ENCODE measurements at places on chromosomes 2 and 18.
A peak's percentile ranks its signal among the peaks of the same experiment; 100 is the strongest.

GRCh38 chr2:108617617-108618016, 83.3 kb downstream of the LIMS1 start:
- peak overlapping the region; percentile 84 for H3K4me3 ChIP-seq
- H3K4me1 ChIP-seq = peaks cover 40% of the 10 kb centered on the region
- peaks cover 11% of the 10 kb centered on the region for H3K36me3 ChIP-seq
- no peak for ATAC-seq

GRCh38 chr18:30512872-30513271, 529.7 kb downstream of the DSC3 start:
- H3K27me3 ChIP-seq = no peaks in the 10 kb centered on the region
- no peaks in the 10 kb centered on the region for H3K36me3 ChIP-seq
- no peak overlapping the region for H3K27ac ChIP-seq
- no peaks in the 10 kb centered on the region for H3K4me1 ChIP-seq

- peaks cover 6% of the 10 kb centered on the region for H3K4me1 ChIP-seq
- peaks cover 62% of the 10 kb centered on the region for H3K27me3 ChIP-seq
- no peaks in the 10 kb centered on the region for H3K36me3 ChIP-seq
- H3K27ac ChIP-seq = no peak overlapping the region
- no peak for ATAC-seq
- H3K4me3 ChIP-seq = no peak overlapping the region
These were observed 2.9 kb downstream of the FN1 start for GRCh38 chr2:215432759-215433594.

DNA sequence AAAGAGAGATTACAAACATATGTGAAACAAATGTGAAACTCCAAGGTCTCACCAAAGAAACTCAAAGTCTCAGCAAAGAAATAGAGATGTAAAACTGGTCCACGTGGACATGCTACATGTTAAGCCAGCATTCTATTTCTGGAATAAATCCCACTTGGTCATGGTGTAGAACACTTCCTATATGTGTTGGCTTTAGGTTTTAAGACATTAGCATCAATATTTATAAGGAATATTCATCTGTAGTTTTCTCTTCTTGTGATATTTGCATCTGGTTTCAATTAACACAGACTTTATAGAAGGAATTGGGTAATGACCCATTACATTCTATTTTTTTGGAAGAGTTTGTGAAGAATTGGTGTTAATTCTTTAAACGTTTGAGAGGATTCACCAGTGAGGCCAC, 133.1 kb downstream of the COPS8 start:
- no peaks in the 10 kb centered on the region for H3K4me1 ChIP-seq
- H3K4me3 ChIP-seq = no peak overlapping the region
- H3K27me3 ChIP-seq = peaks cover 17% of the 10 kb centered on the region

GRCh38 chr2:189096769-189097447, 82.7 kb downstream of the COL5A2 start:
- no peak overlapping the region for H3K4me3 ChIP-seq
- no peak for ATAC-seq
- H3K27me3 ChIP-seq = no peaks in the 10 kb centered on the region
- no peaks in the 10 kb centered on the region for H3K4me1 ChIP-seq

DNA sequence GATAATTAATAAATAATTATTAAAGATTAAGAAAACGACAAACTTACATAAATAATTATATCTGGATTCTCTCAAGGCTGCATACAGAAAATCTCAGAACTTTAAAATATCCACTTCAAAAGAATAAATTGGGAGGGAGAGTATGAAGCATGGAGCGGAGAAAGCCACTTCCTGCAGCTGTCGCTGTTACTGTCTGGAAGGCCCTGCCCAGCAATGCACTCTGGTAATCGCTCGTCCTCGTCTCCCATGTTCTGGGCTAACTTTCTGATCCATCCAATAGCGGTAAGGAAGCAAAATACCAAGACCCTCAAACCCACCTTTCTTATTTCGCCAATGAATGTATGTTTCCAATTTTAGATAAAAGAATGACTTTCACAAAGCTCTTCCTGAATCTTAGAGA, 26.7 kb downstream of the CYRIA start:
- no peaks in the 10 kb centered on the region for H3K36me3 ChIP-seq
- no peak overlapping the region for H3K27ac ChIP-seq
- ATAC-seq = no peak
- no peak overlapping the region for H3K4me3 ChIP-seq
- no peaks in the 10 kb centered on the region for H3K4me1 ChIP-seq
- peaks cover 15% of the 10 kb centered on the region for H3K27me3 ChIP-seq

DNA sequence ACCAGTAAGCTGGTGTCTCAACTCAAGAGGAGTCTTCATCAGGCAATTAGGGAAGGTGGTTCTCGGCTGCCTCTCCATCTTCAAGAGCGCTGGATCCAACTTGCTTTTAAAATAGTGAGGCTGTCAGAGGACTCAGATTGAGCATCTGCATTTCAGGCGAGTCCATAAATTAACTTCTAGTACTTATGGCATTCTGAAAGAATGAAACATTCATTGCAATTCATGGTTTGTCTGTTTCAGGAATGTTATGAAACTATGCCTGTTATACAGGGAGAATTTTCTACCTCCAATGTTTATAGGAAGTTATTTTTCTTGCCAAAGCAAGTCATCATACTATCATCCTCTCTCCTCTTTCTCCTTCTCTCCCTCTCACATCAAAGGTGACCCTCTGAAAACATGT, 883.2 kb downstream of the SLC4A3 start:
- H3K4me3 ChIP-seq = no peak overlapping the region
- H3K27me3 ChIP-seq = peaks cover 7% of the 10 kb centered on the region
- no peaks in the 10 kb centered on the region for H3K36me3 ChIP-seq
- H3K4me1 ChIP-seq = no peaks in the 10 kb centered on the region
- ATAC-seq = no peak
- H3K27ac ChIP-seq = no peak overlapping the region

DNA sequence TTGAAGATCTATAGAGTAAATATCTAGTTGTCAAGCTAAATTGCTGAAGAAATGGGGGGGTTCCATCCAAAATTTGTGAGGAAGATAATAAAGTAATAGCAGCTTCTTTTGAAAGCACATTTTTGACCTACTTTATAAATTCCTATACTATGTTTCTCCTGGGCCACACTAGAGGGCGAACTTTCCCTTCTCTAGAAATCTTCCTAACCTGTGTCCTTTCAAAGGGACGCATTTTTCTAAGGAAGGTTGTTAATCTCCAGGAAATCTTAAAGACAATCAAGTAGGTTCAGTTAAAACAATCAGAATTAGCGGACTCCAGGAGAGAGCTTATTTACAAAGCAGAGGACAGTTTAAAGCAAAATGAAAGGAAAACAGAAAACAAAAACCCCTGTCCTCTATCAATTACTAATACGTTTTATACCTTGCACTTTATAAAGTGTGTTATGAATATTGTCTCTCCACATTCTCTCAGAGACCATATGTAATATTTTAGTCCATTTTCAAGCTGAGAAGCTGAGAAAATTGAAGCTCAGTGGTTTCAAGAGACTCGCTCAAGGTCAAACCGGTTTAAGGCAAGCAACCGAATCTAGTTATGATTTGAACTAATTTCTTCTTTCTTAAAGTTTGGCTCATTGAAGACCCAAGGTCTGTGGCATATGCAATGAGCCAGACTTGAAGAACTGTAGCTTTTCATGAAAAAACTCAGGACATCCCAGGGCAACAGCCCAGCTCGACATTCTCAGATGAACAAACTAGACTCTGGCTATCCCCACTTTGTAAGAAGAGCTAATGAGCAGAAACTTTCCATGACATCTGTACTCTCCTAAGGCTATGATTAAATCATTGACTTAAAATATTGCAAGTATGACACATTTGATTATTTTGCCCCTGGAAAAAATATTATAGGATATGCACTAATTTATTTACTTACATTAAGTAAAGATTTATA, 273.6 kb downstream of the PAX3 start:
- no peaks in the 10 kb centered on the region for H3K36me3 ChIP-seq
- no peak overlapping the region for H3K27ac ChIP-seq
- no peak overlapping the region for H3K4me3 ChIP-seq

DNA sequence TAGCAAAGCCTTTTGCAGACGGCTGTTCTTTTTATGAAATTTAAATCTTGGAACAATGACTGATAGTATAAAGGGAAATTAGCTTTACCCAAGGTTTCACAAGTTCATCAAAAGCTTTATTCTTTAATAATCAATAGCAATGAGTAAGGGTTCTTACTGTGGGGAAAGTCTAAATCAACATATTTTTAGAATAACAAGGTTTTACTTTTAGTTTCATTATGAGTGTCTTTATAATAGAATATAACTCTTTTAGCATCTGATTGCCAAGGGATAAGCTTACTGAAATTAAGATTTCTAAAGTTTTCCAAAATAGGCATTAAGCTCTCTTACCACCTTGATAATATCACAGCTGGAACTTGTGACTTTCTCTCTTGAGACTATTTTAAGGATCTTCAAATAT, 1489.7 kb downstream of the LRP1B start:
- H3K4me3 ChIP-seq = no peak overlapping the region
- no peaks in the 10 kb centered on the region for H3K4me1 ChIP-seq
- ATAC-seq = no peak
- no peak overlapping the region for H3K27ac ChIP-seq
- H3K27me3 ChIP-seq = no peaks in the 10 kb centered on the region
- no peaks in the 10 kb centered on the region for H3K36me3 ChIP-seq

DNA sequence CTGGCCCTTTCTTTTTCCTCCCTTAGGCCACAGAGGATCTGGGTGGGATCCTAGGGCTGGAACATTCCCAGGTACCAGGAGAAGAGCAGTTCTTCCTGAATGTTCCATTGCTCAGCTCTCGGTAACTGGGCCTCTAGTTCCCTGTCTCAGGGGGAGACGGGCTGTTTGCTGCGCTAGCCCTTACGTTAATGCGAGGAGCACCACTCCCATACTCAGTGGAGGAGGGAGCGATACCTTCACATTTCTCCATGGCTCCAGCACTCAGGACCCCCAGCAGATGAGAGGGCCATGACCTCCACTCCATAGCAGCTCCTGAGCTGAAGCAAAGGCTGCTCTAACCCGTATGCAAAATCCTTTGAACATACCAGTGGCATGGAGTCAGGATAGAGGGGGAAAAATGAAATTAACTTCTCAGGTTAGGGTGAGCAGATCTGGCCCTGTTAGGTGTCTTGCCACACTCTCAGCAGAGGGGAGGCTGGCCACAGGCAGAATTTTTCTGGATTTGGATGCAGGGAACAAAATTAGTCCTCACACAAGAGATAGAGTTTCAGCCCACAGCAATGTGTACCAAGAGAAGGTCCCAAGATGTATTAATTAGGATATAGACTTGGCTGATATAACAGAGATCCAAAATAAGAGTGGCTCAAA, 206.7 kb downstream of the ZFP36L2 start:
- H3K4me3 ChIP-seq = no peak overlapping the region
- ATAC-seq = no peak
- H3K27ac ChIP-seq = no peak overlapping the region
- no peaks in the 10 kb centered on the region for H3K27me3 ChIP-seq
- no peaks in the 10 kb centered on the region for H3K36me3 ChIP-seq
- no peaks in the 10 kb centered on the region for H3K4me1 ChIP-seq

DNA sequence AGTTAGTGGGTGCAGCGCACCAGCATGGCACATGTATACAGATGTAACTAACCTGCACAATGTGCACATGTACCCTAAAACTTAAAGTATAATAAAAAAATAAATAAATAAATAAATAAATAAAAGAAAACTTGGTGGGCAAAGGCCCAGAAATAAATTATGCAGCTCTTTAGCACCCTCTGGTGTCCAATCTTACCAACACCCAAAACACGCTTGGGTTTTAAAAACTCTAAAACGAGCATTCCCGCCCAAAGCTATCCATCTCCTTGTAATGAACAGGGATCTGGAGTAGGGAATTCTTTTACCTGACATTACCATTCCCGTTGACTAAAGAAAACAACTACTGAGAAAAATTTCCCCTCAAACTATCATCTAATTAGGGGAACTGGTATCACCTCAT, 2005.9 kb upstream of the CELF4 start:
- H3K36me3 ChIP-seq = no peaks in the 10 kb centered on the region
- H3K27me3 ChIP-seq = no peaks in the 10 kb centered on the region
- H3K4me1 ChIP-seq = no peaks in the 10 kb centered on the region
- no peak overlapping the region for H3K27ac ChIP-seq

DNA sequence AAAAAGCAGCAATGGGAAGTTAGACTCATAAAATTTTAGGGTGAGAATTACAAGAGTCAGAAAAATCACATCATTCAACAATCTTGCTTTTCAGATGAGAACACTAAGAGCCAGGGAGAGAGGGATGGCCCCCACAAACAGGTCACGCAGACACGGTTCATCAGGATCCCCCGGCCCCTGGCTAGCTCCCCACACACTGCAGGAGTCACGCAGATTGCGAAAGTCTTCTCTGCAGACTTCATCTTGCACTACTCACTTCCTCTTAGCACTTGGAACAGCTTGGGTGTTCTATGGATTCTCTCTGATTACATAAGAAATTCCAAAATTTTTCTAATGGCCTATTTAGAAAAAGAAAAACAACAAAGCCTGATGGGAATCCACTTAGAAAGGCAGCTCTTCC, 21.6 kb upstream of the SULT1C2 start:
- no peak for ATAC-seq
- H3K27me3 ChIP-seq = peaks cover 18% of the 10 kb centered on the region

DNA sequence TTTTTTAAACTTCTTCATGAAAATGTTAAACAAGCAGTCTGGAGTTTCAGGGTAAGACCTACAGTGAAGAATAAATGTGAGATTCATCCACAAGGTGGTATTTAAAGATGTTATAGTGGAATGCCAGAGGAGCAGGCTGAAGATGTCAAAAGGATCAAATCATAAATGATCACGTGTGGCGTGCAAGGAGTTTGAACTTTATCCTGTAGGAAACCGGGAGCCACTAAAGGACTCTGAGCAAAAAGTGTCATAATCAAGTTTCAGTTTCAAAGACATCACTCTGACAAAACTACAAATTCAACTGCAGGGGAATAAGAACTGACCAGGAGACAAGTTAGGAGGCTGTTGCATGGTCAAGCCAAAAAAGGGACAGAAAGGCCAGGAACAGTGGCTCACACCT, 19.9 kb downstream of the NHEJ1 start:
- no peak overlapping the region for H3K4me3 ChIP-seq
- no peak for ATAC-seq
- no peaks in the 10 kb centered on the region for H3K4me1 ChIP-seq
- H3K36me3 ChIP-seq = peaks cover 86% of the 10 kb centered on the region
- no peak overlapping the region for H3K27ac ChIP-seq
